Activated T-helper 9 cell treated with anti-CD3 and anti-CD28 coated beads, Interleukin-2, amount 50 U/mL, for 16 hours (primary cell): ENCODE measurements at places on chromosomes 1 and 21.
A peak's percentile ranks its signal among the peaks of the same experiment; 100 is the strongest.

- no peak for DNase-seq
Measured at GRCh38 chr1:7447093-7447492, 324.0 kb upstream of the VAMP3 start.

- DNase-seq, result no peak
Measured at GRCh38 chr1:203166192-203166940, 9.3 kb downstream of the MYBPH start.

- DNase-seq, result no peak
Measured at GRCh38 chr1:43864111-43865045, 69.2 kb upstream of the ARTN start.

DNA sequence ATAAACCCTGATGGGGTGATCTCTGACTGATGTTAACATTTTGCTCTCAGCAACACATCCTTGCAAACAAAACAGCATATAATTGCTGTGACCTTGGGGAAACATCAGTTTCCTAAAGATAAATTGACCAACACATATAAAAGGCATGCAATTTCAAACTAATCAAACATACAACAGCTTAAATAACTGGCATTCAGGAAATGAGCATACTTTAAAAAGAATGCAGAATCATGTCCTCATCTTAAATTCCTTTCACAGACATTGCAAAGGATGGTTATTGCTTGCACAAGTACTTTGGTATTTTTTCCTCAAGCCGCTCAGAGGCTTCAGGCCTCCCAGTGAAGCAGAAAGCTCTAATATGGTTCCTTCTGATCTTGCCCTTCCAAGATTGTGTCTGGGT lies 53.4 kb upstream of the RGS18 start:
- no peak for DNase-seq

- DNase-seq, result no peak
Measured at GRCh38 chr1:245235156-245235555, 80.4 kb downstream of the KIF26B start.

- no peak for DNase-seq
Measured at GRCh38 chr1:205983925-205984725, 19.1 kb downstream of the RAB7B start.

- peak; percentile 29 for DNase-seq
Measured at GRCh38 chr1:37989361-37989930, 376 bp downstream of the SF3A3 start.

DNA sequence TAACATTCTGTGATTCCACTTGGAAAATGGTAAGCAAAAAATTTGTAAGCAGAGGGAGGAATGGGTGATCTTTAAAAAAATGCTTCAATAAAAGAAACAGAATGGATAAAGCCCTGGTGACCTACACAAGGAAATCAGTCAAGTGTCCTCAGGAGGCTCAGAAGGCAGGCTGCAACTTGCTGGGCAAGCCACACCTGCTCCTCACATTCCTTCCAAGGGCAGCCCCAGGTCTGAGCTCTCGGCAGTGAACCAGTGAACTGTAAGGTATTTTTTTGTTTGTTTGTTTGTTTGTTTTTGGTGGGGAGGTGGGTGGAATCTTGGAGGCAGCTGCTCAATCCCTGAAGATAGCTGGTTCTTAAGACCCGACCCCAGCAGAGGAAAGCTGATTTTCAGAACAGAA lies 4.4 kb downstream of the TACSTD2 start:
- DNase-seq, result no peak

- DNase-seq, result no peak
Measured at GRCh38 chr1:233735331-233735730, 121.4 kb downstream of the KCNK1 start.

- no peak for DNase-seq
Measured at GRCh38 chr21:29384683-29385359, 86.1 kb downstream of the BACH1 start.

DNA sequence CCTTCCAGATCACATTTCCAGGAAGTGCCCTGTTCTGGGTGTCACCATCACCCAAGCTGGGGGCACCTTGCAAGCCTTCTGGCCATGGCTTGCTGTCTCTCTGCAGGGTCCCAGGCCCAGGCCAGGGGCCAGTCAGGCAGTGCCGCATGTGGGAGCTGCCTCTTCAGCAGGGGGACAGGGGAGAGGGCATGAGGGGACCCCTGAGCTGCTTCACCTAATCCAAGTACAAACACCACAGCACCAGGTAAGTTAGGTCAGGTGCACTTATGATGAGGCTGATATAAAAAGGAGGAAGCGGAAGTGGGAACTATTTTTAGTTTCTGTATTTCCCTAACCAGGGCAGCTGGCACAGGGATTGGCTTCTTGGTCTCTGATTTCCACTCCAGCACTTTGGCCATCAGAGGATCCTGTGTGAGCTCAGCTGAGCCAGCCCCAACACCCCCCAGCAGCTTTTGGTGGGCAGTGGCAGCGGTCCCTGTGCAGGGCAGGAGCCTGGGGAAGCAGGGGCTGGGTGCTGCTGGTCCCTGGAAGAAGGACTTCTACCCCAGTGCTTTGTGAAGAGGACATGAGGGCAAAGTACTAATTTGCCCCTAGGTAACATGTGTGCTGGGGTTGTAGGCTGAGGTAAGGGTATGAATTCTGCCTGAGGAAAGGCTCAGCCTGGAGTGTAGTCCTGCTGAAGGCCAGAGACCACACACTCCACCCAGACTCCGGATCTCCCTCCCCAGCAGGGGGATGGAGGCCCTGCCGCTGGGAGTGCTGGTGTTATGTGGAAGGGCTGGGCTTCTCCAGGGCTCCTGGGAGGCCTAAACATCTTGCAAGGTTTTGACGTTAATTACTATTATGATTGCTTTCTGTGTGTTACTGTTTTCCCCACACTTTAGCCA lies 3.3 kb upstream of the PCBP3 start:
- no peak for DNase-seq

GRCh38 chr1:70916034-70916427 lies 131.6 kb downstream of the PTGER3 start:
- no peak for DNase-seq

DNA sequence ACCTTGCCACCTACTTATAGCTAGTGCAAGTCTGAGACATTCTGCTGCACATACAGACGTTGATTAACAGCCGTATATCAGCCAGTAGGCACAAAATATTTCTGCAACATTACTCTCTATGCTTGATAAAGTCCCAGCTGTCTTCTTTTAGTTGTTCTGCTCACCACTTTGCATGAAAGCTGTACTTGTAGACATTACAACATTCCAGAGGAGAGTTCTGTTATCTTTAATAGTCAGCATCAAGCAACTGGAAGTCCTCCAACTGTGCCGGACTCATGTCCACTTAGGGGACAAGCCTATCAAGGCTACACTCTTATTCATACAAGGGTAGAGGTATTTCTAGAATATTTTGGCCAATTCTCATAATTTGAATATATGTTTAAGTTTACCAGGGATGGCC lies 50.0 kb downstream of the CACHD1 start:
- DNase-seq, result no peak

GRCh38 chr1:23657659-23658275 lies 33.8 kb upstream of the RPL11 start:
- peak; percentile 10 for DNase-seq

GRCh38 chr1:2840036-2840809 lies 38.7 kb upstream of the TTC34 start:
- peak; percentile 28 for DNase-seq

DNA sequence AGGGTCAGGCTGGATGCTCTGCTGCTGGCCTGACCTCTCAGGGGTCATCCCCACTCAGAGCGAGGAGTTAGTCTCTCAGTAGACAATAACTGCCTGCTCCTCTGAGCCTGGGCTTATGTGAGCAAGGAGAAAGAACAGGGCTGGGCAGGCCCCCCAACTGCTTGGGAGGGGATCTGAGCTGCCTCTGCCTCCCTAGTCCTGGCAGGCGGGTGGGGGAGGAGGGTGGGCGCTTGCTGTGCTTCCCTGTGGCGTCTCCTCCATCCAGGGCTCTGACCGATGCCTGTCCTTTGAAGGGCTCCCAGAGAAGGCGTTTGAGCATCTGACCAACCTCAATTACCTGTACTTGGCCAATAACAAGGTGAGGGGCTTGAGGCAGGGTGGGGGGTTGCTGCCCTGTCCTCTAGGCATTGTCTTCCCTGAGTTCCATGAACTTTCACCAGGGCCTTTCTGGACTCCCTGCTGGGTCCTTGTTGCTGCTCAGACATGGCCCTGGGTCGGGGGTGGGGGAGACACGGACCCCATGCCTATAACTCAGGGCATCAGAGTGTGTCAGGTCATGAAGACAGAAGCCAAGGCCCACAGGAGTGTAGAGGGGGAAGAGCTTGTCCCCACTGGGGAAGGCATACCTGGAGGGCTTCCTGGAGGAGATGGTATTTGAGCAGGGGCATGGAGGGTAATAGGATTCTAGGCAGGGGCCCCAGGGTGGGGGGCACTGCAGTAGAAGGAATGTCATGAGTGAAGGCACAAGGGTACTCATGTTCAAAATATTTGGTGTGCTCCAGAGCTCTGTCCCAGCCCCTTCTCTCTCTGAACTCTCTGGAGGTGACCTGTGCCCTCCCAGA lies 12.5 kb downstream of the PODN start:
- DNase-seq, result no peak

GRCh38 chr1:26598890-26599289 lies 69.3 kb downstream of the RPS6KA1 start:
- DNase-seq, result no peak

DNA sequence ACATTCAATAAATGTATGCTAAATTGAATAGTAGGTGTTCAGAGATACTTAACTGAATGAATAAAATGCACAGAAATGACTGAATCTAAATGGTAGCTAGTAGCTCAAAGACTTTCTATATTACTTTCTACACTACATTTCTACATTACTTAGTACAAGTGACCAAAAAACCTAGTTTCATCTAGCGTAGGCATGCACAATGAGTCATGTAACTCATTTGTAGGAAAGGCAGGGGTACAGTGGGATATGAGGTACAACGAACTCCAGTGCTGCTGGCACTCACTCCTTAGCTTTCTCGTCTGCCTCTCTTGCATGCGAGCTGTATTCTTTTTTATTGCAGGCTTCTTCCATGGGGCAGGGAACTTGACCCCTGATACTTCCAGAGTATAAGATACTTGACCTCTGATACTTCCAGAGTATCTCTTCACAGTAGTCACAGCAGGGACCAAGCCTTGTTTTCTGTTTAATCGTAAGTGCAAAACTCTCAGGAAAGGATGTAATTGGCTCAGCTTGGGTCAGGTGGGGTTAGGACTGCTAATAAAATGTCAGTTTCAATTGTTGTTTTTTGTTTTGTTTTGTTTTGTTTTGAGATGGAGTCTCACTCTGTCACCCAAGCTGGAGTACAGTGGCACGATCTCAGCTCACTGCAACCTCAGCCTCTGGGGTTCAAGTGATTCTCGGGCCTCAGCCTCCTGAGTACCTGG lies 4.9 kb upstream of the ATP2B4 start:
- no peak for DNase-seq

DNA sequence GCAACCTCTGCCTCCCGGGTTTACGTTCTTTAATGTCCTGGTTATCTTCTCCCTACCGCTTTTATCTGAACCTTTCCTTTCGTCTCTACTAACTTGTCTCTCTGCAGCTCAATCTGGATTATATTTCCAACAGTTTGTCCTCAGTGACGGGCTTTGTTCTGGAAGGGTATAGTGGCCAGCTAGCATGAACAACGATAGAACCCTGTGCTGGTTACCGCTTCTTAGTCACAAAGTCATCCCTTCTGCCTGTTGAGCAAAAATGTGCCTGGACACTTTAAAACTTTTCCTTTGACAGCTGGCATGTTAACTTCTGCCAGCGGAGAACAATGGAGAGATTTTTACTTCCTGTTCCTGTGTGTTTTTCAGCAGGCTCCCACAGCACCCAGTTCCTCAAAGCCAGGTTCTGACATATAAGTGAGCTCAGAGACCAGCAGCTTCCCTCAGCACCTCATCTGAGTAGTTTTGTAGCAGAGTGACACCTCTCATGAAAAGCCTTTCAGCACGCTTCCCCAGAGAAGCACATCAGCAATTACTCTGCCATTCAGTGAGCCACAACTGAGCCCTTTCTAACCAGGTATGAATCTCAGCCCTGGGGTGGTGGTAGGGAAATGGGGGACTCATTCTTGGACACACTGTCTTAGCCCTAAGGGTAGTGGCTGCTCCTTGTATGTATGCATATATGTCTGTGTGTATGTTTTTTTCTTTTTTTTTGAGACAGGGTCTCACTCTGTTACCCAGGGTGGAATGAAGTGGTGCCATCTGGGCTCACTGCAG lies 23.6 kb upstream of the CCDC17 start:
- DNase-seq, result no peak

GRCh38 chr21:32388306-32388705 lies 4.5 kb downstream of the URB1 start:
- no peak for DNase-seq

DNA sequence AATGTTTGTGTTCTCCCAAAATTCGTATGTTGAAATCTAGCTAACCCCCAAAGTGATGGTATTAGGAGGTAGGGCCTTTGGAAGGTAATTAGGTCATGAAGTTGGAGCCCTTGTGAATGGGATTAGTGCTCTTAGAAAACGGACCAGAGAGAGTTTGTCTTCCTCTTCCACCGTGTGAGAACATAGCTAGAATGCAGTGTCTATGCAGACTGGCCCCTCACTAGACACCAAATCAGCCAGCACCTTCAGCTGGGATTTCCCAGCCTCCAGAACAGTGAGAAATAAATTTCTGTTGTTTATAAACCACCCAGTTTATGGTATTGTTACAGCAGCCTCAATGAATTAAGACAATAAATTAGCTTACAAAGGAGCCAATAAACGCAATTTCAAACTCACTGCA lies 58.0 kb downstream of the KIAA0319L start:
- DNase-seq, result no peak

GRCh38 chr21:45420061-45421041 lies 15.4 kb downstream of the COL18A1 start:
- DNase-seq, result no peak

- no peak for DNase-seq
Measured at GRCh38 chr1:8860738-8861516, 17.6 kb downstream of the ENO1 start.

DNA sequence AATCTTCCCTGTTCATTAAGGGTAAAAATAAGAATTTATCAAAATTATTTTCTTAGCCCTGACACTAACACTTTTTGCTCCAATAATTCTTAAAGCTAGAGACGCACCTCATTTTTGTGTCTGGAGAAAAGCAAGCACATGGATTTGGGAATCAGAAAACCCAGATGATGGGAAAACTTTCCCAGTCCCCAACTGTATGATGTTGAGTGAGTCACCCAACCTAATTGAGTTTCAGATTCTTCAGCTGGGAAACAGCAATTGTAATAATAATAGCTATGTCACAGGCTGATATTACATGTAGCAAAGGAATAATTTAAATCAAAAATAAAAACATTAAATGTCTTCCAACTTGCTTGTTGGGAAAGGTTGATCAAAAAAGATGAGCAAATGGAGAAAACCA lies 159.0 kb downstream of the MIS18A start:
- no peak for DNase-seq

DNA sequence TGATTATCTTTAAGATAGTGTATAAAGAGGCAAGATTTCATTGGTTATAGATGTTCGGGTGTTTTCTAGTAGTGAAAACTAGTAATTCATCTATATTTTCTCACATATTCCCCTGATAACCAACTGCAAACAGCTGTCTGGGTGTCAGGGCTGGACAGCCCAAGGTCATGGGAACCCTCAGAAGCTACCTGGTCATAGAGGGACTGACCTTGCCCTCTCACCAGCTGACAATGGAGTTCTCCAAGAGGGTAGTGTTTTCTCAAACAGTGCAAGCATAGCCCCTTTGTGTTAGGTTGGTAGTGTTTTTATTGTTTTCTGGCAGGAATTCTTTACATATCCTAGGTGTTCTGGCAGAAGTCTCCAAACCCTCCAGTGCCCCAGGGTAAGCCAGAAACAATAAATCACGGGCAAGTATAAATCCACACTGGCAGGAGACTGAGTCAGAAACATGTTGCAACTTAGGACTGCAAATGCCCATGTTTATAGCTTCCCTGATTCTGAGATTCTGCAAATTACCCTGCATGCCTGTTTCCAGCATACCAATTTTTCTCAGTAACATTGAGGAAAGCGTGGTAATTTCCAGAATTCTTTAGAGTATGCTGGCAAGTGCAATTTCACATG lies 82.8 kb upstream of the ATP1A1 start:
- no peak for DNase-seq
